Stimulated activated CD4-positive, alpha-beta T cell treated with anti-CD3 and anti-CD28 coated beads, Interleukin-4, amount 100 ng/mL, for 48 hours (primary cell): ENCODE measurements at places on chromosomes 7 and 10.

- DNase-seq = no peak
Observed at GRCh38 chr10:74451127-74451829, 300.3 kb downstream of the ADK start.

- no peak for DNase-seq
Observed at GRCh38 chr7:141663081-141663849, 38.7 kb downstream of the DENND11 start.

- DNase-seq = no peak
Observed at GRCh38 chr10:96548589-96548988, 34.9 kb upstream of the TLL2 start.

DNA sequence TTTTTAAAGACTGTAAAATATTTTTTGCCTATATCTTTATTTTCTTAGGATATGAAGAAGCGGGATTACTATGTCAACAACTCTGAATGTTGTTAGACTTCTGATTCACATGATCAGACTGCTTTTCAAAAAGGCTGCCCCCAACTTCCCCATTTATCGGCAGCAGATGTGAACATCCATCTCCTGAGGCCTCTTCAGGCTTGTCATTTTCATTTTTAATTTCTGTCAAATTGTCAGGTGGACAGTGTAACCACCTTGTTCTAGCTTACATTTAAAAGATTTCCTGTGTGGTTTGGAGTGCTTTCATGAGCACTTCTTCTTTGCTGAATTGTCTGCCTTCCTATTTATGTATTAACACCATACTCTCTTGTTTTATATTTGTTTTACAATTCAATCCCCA, 78.8 kb upstream of the GSDME start:
- DNase-seq = no peak

DNA sequence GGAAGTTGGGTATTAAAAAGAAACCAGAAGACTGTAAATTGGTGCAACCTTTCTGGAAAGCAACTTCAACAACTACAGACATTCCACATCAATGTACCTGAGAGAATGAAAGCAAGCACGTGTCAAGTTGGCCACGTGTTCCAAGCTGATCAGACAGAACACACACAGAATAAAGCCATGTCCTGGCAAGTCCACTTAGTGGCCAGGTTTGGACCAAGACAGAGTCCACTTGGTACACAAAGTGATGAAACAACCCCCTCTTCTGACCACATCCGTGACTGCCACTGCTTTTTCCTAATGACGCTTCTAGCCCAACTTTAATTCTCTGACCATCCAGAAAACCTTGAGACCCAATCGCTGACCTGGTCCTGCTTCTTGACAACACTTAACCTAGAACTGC, 109.4 kb downstream of the ABLIM1 start:
- DNase-seq = no peak

- DNase-seq = no peak
Observed at GRCh38 chr10:22058201-22058600, 54.7 kb upstream of the DNAJC1 start.

- no peak for DNase-seq
Observed at GRCh38 chr10:71795248-71795647, 21.9 kb upstream of the VSIR start.

DNA sequence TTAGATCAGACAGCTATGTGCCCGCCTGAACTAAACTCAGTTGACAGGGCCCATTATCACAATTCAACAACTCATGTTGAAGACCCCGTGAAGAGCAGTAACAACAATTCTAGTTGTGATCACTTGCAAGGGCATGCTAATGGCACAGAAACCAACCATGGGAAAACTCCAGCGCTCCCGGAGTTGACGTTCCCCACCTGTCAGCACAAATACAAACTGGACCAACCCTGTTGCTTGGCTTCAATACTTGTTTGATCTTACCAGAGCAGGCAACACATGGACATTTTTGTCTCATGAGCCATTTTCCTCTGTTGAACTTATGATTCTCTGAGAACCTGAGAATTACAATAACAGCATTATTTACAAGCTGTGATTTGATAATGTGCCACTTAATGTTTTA, 119.0 kb upstream of the LANCL2 start:
- no peak for DNase-seq
